ENCODE measurements at places on chromosomes 12 and 14.

DNA sequence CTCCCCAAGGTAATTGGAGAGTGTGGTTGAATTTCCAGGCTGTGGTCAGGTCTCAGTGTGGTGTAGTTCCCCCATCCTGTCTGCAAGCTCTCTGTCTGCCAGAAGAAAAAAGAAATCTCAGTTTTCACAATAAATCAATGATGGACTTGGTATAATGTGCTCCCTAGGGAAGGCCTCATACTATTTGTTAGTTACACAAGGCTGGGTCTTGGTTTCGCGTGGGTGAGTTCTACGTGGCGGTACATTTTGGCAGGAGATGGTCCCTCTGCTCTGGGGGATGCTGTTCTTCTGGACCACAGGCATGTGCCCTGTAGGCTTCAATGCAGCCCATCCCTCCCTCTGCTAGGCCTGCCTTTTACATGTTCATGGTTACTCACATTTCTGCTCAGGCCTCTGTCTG, 206.4 kb upstream of the PELI2 start:
- H3K27ac ChIP-seq = no peak overlapping the region
- H3K27me3 ChIP-seq = no peaks in the 10 kb centered on the region
- no peaks in the 10 kb centered on the region for H3K4me1 ChIP-seq
- DNase-seq = no peak
- H3K36me3 ChIP-seq = no peaks in the 10 kb centered on the region
- H3K4me3 ChIP-seq = no peak overlapping the region

- DNase-seq = no peak
- H3K27ac ChIP-seq = peak overlapping the region; percentile 97
- peaks cover 16% of the 10 kb centered on the region for H3K4me1 ChIP-seq
- peak overlapping the region; percentile 85 for H3K4me3 ChIP-seq
- no peaks in the 10 kb centered on the region for H3K36me3 ChIP-seq
- H3K27me3 ChIP-seq = no peaks in the 10 kb centered on the region
Observed at GRCh38 chr12:118060301-118061010, 523 bp downstream of the WSB2 start.

GRCh38 chr12:121618659-121619233, 7.6 kb upstream of the ORAI1 start:
- DNase-seq = no peak
- no peak overlapping the region for H3K27ac ChIP-seq
- H3K4me1 ChIP-seq = peaks cover 7% of the 10 kb centered on the region
- no peaks in the 10 kb centered on the region for H3K27me3 ChIP-seq
- H3K36me3 ChIP-seq = no peaks in the 10 kb centered on the region
- H3K4me3 ChIP-seq = no peak overlapping the region

DNA sequence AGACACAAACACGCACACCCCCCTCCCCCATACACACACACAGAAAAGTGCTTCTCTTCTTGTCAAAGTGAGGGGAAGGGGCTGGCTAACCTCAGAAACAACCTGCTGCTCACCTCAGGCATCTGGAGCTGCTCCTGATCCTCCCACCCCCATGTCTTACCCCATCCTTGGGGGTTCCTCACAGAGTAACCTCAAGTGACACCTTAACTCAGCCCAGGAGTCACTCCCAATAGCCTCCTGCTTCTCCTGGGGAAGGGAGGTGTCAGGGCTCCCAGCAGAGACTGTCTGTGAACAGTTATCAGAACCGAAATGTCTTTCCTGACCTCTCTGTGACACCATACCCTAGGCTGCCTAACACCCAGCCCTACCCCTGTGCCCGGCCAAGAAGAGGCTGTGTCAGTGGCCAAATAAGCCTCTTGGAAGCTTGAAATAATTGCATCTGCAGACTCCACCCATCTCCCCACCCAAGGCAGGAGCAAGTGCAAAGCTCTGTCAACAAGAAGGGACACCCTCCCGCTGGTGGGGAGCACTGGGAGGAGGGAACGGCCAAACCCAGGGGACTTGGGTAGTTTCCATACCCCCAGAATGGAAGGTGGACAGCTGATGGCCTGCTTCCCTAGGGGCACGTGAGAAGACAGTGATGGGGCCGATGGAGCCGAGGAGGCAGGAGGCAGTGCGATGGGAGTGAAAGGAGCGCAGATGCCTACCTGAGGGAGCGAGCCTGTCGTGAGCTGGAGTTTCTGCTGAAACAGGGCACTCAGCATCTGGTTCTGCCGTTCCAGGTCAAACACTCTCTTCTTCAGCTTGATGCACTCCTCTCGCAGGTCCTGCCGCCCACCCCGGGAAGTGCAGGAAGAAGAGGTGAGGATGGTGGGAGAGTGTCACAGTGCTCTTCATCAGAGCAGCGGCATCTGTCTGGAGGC, 26.8 kb downstream of the NCKAP5L start:
- H3K4me1 ChIP-seq = peaks cover 7% of the 10 kb centered on the region
- H3K27ac ChIP-seq = no peak overlapping the region
- H3K36me3 ChIP-seq = peaks cover 21% of the 10 kb centered on the region
- no peak overlapping the region for H3K4me3 ChIP-seq

GRCh38 chr12:131312793-131313545, 359.3 kb downstream of the ADGRD1 start:
- no peaks in the 10 kb centered on the region for H3K27me3 ChIP-seq
- no peaks in the 10 kb centered on the region for H3K36me3 ChIP-seq
- H3K27ac ChIP-seq = no peak overlapping the region
- no peak overlapping the region for H3K4me3 ChIP-seq
- no peaks in the 10 kb centered on the region for H3K4me1 ChIP-seq

DNA sequence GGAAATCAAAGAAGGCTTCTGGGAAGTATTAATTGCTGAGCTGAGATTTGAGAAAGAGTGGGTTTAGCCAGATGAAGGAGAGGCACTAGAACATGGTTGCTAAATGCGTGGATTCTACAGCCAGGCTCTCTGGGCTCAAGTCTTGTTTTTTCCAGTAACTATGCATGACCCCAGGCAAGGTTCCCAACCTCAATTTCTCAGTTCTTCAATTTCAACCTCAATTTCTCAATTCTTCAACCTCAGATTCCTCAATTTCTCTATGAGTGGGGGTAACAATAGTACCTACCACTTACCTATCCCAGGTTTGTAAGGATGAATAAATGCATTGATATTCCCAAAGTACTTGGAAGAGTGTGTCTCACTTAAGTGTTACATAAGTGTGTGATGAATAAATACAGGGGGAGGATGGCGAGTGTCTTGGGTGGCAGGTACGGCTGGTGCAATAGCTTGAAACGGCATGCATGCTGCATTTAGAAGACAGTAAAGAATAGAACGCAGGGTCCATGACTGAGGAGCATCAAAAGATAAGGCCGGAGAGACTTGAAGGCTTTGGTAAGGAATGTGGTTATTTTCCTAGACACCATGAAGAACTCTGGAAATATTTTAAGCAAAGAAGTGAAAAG, 149.1 kb upstream of the ATP2B1 start:
- H3K36me3 ChIP-seq = no peaks in the 10 kb centered on the region
- H3K27ac ChIP-seq = no peak overlapping the region

DNA sequence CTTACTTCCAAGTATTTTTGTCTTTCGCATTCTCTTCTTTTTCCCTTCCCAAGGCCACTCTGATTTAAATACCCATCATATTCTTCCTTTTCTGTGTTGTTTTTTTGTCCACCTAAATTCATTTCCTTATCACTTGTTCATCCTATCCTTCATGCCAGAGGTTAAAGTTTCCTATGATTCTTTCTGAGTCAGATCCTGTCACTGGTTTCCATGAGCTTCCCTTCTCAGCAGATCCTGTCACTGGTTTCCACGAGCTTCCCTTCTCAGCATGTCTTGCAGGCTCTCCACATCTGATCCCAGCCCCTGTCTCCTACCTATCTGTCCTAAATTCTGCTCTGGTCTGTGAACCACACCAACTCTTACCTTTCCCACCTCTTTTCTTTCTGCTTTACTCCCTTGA, 311.8 kb upstream of the RGS6 start:
- H3K4me3 ChIP-seq = no peak overlapping the region
- no peak for DNase-seq
- H3K27me3 ChIP-seq = no peaks in the 10 kb centered on the region

Measured in esophagus squamous epithelium (tissue), 5 donors.